ENCODE measurements at places on chromosomes 6 and 20.

DNA sequence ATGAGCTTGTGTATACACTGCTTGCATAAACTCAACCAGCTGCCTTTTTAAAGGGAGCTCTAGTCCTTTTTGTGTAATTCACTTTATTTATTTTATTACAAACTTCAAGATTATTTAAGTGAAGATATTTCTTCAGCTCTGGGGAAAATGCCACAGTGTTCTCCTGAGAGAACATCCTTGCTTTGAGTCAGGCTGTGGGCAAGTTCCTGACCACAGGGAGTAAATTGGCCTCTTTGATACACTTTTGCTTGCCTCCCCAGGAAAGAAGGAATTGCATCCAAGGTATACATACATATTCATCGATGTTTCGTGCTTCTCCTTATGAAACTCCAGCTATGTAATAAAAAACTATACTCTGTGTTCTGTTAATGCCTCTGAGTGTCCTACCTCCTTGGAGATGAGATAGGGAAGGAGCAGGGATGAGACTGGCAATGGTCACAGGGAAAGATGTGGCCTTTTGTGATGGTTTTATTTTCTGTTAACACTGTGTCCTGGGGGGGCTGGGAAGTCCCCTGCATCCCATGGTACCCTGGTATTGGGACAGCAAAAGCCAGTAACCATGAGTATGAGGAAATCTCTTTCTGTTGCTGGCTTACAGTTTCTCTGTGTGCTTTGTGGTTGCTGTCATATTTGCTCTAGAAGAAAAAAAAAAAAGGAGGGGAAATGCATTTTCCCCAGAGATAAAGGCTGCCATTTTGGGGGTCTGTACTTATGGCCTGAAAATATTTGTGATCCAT, 15.3 kb downstream of the TNFAIP3 start:
- no peak for DNase-seq

DNA sequence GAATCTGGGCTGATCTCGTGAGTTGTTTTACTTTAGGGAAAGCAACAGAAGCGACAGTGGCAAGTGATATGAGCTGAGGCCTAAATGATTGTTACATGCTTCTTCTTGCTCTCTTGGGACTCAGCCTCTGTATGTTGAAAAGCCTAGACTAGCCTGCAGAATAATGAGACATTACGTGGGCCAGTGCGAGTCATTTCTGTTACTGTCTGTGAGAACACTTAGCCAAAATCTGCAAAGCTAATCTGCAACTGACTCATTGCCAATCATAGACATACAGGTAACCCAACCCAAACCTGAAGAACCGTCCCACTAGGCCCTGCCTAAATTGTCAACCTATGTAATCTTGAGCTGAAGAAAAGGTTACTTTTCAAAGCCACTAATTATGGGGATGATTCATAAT, 77.4 kb upstream of the F13A1 start:
- DNase-seq: no peak

GRCh38 chr6:548091-548490, 108.8 kb downstream of the HUS1B start:
- no peak for DNase-seq

DNA sequence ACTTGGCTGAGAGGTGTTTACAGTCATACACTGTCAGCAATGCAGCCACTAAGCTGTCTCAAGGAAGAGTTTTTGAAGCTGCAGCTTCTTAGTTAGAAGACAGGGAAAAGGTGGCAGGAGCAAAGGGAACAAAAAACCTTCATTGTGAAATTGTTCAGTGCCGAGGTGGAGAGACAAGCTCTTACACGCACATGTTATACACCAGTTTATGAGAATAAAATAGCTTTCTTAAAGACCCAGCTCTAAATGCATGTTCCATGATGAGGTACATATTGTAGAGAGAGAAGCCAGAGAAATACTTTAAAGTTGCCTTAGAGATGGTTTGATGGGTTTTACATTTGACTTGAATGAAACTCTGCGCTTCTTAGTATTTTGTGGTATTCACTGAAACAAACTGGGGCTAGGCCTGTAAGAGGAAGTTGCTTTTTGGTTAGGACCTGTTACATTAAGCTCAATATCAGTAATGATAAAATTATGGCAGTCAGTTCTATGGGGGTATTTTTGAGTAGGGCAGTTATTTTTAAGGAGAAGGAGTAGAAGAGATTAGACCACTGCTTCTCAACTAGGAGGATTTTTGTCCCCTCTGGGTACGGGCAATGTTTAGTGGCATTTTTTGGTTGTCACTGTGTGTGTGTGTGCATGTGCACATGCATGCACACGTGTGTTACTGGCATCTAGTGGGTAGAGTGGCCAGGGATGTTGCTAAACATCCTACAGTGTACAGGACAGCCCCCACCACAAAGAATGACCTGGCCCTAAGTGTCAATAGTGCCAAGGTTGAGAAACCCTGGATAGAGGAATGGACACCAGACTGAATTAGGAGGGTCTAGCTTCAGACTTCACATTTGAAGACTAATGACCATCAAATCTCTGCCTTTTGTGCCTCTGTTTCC, 9.8 kb downstream of the NEDD9 start:
- no peak for DNase-seq

GRCh38 chr6:111957623-111958315, 84.5 kb upstream of the FYN start:
- DNase-seq: no peak

GRCh38 chr6:148250975-148251685, 91.5 kb upstream of the SASH1 start:
- DNase-seq: no peak

GRCh38 chr6:43029120-43029519, 7.7 kb downstream of the RRP36 start:
- DNase-seq: no peak

DNA sequence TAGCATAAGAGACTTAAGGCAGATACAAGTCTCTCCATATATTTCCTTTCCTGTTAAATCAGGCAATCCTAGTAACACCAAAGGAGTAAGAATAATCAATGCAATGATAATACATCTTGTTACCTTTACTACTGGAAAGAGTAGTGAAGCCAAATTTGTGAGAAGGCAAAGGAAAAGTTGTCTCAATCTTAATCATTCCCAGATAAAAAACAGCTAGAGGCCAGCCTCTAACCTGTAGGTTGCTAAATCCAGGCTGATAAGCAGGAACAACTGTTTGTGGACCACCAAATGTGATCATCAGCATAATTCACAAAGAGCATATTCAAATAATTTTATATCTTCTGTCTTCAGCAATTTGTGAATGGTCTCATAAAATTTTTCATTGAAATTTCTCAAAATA, 189.2 kb upstream of the ADGRB3 start:
- no peak for DNase-seq

DNA sequence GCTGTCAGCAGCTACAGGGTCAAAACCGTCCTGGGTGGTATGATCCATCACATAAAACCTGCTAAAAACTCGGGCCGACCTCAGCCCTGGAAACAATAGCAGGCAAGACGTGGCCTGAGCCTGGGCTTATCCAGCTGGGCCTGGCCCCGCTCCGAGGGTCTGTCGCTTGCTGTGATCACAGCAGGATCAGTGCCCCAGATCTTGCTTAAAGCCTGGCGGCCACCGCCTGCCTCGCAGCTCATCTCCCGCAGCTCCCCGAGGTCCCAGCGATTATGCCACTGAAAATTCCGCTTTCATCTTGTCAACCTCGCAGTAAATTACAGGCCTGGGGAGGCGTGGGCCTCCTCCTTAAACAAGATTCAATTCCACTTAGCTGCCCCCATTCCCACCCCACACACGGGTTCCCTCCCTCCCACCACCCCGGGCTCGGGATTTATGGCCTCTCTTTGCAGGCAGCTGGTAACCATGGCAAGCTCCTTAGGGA, 40.1 kb downstream of the CDH22 start:
- no peak for DNase-seq

GRCh38 chr6:31676322-31676903, 4.5 kb downstream of the LY6G5C start:
- no peak for DNase-seq

- peak; percentile 55 for DNase-seq
Measured at GRCh38 chr6:109690373-109690736, 647 bp downstream of the AK9 start.

- DNase-seq: no peak
Measured at GRCh38 chr6:2659882-2660281, 90.8 kb downstream of the MYLK4 start.

- no peak for DNase-seq
Measured at GRCh38 chr20:14245368-14245970, 91.9 kb downstream of the FLRT3 start.

DNA sequence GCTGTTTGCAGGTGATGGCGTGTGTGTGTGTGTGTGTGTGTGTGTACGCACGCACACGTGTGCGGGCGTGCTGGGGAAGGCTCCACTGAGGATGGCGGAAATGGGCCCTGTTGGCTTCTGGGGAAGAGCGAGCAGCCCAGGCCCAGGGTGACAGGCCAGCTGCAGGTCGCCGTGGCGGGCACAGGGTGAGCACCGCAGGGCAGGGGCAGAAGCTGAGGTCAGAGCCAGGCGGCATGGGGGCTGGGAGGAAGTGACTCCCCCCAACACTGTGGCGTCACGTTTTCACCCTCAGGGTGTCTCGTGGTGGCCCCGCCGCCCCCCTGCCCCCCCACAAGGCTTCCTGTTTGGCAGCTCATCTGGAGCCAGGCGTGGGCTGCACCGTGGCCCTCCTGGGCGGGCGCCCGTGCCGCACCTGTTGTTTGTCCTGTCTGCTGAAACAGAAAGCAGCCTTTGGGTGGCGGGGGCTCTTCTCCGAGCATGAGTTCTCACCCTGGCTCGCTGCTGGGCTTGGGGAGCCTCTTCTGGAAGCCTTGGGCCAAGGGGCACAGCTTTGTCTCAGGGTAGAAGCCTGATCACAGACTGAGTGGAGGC, 7.1 kb downstream of the RBM38 start:
- peak; percentile 76 for DNase-seq

DNA sequence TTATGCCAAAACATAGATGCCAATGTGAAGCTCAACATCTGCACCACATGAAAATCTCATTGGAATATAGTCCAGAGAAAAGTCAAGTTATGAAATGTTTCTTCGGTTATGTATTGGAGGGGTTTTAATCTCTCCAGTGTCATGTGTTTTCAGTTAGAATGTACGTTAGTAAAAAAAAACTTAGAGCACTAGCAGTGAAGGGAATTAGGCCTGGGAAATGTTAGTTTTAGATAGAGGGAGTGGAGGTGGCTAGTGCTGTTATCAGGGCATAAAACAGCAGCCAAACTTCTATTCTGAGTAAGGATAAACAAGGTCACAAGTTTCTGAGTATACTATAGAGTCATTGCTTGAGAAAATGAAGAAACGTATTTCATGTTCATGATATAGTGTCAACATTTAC, 42.9 kb downstream of the HDGFL1 start:
- DNase-seq: no peak

DNA sequence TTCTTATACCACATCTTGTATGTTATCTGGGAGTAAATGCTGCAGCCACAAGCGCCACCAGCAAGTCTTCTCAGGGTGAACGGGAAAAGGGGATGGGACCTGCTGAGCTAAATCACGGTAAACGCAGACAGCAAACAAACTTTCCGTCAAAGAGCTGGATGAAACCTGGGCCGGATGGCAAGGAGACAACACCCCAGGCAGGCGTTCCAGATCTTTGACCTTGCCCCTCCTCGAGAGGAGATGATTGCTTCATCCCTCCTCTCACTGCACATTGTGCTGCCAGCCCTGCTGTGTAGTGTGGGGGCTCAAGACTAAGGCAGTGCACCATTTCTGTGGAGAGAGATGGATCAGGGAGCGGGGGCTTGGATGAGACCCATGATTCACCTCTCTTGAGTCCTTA, 9.8 kb downstream of the RAET1E start:
- no peak for DNase-seq

DNA sequence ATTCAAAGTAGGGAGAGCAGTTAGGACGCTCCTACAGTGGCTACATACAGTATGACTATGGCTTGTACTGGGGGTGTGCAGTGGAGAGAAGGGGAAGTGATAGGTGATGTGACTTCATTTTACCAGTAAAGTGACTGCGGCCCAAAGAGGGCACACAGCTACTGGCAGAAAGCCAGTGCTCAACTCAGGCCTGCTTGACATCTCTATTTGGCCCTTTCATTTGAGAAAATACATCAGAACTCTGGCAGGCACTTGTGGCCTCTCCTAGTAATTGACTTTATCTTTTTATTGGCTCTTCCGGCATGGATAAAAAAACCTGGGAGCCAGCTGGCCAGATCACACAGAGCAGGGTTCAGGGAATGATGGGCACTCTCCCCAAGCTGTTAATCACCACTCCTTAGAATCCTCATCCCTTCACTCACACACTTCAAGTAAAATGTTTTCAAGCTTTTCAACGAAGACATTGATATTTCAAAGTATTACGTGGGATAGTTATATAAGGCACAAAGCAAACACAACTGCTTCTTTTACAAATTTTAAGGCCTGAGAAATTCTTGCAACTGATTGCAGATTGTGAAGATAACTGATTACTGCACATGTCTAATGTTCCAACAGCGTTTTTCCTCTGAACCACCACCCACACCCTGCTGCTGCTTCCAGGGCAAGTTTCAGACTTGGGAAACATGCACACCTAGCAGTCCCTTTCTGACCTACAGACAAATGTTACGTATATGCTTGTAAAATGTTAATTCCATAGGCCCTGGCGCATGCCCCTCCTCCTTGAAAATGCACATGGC, 73.5 kb downstream of the TNFRSF21 start:
- DNase-seq: no peak

DNA sequence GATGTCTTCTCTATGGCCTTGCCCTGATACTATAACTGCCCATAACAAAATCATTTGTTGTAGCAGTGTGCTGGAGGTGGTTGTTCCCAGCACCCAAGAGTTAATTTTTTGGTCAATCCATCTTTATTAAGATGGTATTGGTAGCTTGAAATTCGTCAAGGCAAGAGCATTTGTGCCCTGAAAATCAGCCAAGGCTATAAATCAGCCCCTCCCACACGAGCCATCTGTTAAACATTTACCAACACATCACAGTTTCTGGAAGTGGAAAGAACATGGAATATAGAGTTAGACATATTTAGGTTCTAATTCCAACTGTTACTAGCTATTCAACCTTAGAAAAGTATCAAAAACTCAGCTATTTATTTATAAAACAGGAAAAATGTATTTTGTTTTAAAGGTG, 888.4 kb upstream of the GJE1 start:
- DNase-seq: no peak

DNA sequence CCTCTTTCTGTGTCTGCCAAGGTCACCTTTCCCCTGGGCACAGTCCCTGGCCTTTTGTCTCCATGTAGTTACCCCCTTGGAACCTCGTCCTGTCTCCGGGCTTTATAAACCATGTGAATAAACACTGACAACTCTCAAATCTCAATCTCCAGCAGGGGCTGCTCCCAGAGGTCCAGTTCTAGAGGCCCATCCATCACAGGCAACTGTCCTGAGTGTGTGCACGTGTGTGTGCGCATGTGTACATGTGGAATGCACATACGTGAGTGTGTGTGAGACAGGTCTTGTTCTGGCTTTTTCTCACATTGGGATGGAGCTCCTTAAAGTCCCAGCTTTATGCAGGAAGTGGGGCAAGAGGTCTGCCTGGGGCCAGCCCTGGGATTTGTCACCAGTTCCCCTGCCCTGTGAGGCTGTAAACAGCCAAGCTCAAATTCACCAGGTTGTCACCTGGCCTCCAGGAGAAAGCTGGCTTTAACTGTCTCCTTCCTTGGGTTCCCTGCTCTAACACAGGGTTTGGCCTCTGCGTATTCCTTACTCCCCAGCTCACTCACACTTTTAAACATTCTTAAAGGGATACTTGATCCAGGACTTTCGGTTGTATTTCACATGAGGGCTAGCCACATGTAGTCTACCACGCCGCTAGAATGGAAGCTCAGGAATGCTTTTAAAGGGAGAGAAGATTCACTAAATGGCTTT, 42.7 kb downstream of the RAMACL start:
- no peak for DNase-seq
